SK-MEL-5 (cell line): ENCODE measurements at places on chromosomes 12 and 14. TPM values are rescaled to one million over a fixed set of nuclear protein-coding genes. Genes with fewer than 3 reads are reported as not detected.

- no peak for DNase-seq
Measured at GRCh38 chr14:95065411-95065810, 91.9 kb downstream of the DICER1 start.

- DNase-seq: no peak
Measured at GRCh38 chr12:49937639-49938300, 12.8 kb upstream of the AQP2 start.

RFX4 gene
- not detected in 2 replicates for total RNA-seq

DNA sequence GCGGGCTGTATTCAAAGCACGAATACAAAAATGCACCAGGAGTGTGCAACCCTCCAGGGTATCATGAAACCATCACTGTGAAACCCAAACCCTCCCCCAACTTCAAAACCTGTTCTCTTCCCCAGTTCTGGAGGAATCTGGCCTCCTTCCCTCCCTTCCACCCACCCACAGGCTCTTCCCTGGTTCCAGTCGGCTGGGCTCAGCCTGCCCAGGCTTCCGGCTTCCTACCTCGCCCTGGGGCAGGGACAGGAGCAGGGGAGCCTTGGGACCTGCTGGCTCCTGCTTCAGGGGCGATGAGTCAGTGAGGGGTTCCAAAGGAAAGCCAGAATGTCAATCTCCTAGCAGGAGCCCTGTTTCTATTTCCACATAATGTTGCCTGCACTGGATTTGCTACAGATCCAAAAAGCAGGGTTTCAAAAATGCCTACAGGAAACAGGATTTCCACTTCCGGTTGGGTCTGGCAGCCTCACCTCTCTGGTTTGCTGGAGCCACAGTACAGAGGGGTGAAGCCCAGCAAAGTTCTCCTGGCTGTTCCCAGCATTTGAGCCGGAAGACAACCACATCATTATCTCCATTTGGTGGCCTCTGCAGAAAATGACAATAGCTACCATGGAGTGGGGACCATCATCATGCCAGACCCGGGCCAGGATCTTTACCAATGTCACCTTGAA is 278.3 kb downstream of the DPF3 start:
- no peak for DNase-seq

DNA sequence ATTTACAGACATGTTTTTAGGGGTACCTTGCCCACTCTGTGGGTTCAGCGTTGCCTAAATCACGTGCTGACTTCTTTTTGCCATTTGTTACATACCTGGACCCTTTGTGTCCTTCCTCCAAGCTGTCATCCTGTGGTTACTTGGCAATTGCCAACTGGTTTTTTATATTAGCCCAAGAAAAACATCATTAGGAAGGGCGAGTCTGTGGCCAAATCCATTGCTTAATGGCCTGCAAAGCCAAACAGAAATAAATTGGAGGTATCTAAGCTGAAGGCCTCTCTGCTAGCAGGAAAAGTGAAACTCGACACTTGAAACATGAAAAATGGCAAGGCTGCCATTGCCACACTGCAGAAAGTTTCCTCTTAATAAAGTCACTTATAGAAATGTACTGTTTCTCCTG is 190.4 kb downstream of the NUAK1 start:
- no peak for DNase-seq

TEX52 gene
- total RNA-seq: not detected in 2 replicates

DNA sequence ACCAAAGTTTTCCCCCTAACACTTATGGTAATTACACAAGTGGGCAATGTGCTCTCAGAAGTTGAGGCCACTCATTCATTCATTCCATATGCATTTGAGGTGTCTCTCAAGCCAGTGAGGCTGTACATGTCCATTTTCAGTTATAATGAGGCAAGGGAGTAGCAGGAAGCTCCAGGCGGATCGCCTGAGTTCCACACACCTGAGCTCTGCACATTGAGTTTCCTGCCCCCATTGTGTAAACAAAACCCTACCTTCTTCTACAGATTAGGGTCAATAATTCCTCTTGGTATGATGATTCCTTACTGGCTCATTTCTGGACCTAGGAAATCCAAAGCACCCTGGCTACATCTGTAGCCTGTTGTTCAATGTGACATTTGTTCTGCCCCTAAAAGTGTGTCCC is 555.3 kb downstream of the MED13L start:
- DNase-seq: no peak

DNA sequence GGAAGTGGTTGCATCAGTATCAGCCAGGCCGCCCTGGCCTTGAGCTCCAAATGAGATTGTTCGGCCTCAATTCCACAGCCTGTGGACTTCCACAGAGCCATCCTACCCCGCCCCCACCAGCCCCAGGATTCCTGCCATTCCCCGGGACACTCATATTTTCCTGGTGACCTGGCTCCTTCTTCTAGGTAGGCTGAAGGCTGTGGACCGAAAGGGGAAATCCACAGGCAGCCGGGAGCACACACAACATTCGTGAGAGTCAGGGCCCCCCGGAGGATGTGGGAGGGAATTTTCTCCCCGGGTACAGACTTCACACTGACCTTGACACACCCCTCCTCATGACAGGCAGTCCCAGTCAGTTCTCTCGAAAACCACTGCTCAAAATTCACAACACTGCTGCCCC is 39.9 kb downstream of the RIN3 start:
- no peak for DNase-seq

- no peak for DNase-seq
Measured at GRCh38 chr14:29150659-29151058, 384.1 kb downstream of the FOXG1 start.

GRCh38 chr12:117342682-117343081 is 18.7 kb downstream of the NOS1 start:
- no peak for DNase-seq

DNA sequence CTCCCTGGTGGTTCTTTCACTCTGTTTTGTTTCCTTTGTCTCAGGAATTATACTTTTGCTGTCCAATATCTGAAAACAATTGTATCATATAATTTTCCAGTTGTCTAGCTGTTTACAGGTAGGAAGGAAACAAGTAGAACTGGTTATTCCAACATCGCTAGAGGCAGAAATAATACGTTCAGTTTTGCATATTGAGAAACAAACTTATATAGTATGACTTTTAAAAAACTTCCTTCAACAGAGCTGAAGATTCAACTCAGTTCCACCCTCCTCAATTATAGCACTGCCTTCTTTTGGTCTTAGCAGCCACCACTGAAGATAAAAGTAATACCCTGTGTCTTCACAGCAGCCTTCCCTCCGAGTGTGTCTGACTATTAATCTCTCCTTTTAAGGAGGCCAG is 214.3 kb downstream of the EFCAB11 start:
- no peak for DNase-seq

DNA sequence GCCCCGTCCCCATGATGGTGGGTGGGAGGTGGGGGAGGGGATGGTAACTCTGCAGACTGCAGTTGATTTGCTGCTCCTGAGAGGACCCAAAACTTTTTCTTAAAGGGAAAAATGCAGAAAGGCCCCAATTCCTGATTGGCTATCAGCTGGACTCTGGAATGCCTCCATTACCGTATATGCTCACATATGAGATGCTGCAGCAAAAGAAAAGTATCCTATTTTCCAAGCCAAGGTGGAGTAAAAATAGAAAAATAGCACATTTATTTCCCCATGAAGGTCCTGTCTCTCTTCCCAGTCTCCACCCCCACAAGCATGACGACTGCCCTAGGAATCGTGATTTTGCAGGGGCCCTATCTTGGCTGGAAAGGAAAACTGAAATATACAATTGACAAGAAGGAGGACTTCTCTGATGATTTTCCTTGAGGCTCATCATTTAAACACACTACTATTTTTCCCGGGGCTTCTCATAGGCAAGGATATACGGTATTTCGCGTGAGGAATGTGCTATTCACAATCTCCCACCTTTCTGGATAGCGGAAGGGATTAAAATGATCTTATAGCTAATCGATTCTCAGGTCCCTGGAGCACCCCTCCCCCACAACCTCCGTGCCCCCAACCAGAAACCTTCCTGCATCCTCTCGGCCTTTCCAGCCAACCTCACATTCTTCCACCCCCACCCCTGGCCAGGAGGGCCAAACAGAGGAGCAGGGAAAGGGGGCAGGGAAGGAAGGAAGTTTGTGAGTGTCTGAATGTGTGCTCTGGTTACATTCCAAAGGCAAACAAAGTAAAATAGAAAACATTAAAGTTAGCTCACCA is 138.9 kb upstream of the CCND2 start:
- DNase-seq: no peak
